CD8-positive, alpha-beta memory T cell (primary cell): ENCODE measurements at places on chromosomes 5 and 9. TPM values are rescaled to one million over a fixed set of nuclear protein-coding genes. Genes with fewer than 3 reads are reported as not detected.

The LRRC70 gene
- total RNA-seq = 0.13 TPM

DNA sequence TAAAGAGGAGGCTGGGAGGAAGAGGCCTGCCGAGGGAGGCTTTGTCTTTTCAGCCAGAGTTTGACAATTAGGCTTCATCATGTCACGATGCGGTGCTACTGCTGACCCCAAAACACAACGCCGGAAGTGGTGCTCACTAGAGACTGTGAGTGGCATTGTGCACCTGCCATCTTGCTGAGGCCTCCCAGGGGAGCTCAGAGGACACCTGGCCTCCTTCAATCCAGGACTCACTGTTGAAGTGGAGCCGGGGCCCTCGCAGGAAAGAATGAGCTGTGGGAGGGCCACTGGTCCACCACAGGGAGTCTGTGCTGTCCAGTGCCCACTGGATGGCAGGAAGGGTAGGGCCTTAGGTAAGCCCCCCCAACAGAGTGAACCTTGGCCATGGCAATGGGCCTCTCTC, 12.7 kb upstream of the SLC25A48 start:
- H3K27ac ChIP-seq = no peak overlapping the region
- no peaks in the 10 kb centered on the region for H3K36me3 ChIP-seq

DNA sequence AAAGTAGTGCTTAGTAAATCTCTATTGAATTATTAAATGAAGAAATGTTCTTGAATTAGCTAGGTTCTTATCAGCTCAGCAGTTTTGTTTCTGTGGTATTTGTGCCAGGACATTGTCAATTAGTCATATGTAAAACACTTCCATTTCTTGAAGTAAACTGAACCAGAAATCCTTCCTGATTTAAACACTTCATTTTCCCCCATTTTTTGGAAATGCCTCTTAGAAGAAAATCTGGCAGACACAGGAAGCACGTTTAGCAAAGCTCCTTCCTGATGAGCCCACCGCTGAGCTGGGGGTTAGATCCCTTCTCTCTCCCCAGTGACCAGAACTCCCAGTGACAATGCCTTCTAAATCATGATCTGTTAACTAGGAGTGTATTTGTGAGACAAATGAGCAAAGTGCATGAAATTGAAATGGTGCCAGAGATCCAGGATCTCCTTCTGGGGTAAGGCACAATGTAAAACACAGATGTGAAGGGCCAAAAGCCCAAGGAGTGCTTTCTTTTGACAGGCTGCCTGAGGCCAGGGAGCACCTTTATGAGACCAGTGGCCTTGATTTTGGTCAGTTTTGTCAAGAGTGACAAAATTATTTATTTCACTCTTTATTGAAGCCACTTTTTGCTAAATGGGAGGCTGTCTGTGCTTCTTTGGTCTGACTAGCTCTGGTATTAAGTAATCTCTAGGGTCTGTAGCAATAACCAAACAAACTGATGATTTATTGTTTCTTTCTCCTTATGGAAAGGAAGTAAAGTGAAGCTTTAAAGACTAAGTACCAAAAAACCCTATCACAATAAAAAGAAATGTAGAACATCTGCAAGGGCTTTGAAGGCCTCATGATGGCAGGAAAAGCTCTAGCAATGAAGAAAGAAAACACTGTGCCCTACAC, 25.5 kb upstream of the RUSC2 start:
- no peak for DNase-seq
- no peaks in the 10 kb centered on the region for H3K4me1 ChIP-seq
- H3K27ac ChIP-seq = no peak overlapping the region
- no peaks in the 10 kb centered on the region for H3K27me3 ChIP-seq

DNA sequence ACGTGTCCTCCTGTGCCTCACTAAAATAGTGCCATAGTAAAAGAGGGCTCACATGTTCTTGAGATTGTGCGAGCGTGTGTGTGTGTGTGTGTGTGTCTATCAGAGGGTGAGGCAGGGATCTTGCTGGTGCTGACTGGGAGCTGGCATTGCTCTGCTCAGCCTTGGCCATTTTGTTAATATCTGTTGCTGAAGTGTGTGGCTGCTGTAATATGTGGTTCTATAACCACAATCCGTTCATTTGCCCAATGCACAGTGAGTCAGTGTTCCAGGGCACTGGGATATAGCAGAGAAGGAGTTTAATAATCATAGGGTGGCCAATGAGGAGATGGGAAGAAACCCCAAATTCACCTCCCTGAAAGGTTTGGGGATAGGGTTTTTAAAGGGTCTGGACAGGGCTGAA, 61.3 kb downstream of the RASGRF2 start:
- no peak overlapping the region for H3K4me3 ChIP-seq
- H3K27me3 ChIP-seq = no peaks in the 10 kb centered on the region
- H3K36me3 ChIP-seq = no peaks in the 10 kb centered on the region
- no peak overlapping the region for H3K27ac ChIP-seq
- peaks cover 54% of the 10 kb centered on the region for H3K4me1 ChIP-seq

DNA sequence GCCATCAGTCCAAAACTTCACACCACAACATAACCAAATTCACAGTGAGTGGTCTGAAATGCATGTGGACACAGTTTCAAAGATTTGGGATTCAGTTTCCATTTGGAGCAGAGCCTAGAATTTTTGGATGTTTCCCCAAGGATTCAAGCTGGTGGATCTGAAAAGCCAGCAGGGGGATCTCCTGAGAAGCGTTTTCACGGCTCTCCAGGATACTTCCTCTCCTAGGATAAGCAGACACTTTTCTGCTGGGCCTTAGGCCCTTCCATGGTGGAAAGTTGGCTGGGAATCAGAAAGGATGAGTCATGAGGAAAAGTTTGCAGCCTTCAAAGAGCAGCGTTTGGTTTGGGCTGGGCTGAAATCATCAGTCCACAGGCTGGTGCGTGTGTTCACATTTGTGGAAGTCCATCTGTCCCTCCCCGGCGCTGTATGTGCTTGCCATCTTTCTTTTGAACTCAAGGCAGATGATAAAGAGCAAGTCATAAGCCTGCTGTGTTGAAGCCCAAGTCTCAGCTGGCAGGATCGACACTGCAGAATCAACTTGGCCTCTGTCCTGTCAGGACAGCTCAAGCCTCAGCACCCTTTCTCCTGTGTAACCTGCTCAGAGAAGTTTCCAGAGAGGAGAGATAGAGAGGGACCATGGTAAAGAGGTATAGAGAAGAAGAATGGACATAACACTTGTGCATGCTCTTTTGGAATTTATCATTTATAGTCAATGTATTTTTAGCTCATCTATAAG, 152.6 kb upstream of the MSX2 start:
- H3K27ac ChIP-seq = no peak overlapping the region
- no peak overlapping the region for H3K4me3 ChIP-seq

- DNase-seq = no peak
- H3K4me3 ChIP-seq = no peak overlapping the region
- H3K27ac ChIP-seq = no peak overlapping the region
- H3K27me3 ChIP-seq = no peaks in the 10 kb centered on the region
Measured at GRCh38 chr5:160665460-160665859, 186.6 kb downstream of the ATP10B start.

- H3K36me3 ChIP-seq = no peaks in the 10 kb centered on the region
- H3K27me3 ChIP-seq = no peaks in the 10 kb centered on the region
- DNase-seq = no peak
- peaks cover 7% of the 10 kb centered on the region for H3K4me1 ChIP-seq
- H3K27ac ChIP-seq = no peak overlapping the region
Measured at GRCh38 chr5:149724884-149725283, 5.2 kb upstream of the PPARGC1B start.

GRCh38 chr5:176825234-176825633, 14.9 kb downstream of the UNC5A start:
- H3K4me1 ChIP-seq = no peaks in the 10 kb centered on the region
- no peaks in the 10 kb centered on the region for H3K36me3 ChIP-seq
- no peaks in the 10 kb centered on the region for H3K27me3 ChIP-seq
- no peak overlapping the region for H3K4me3 ChIP-seq

- H3K4me3 ChIP-seq = no peak overlapping the region
- no peak for DNase-seq
- no peaks in the 10 kb centered on the region for H3K36me3 ChIP-seq
- H3K4me1 ChIP-seq = no peaks in the 10 kb centered on the region
Measured at GRCh38 chr5:1133510-1134201, 21.8 kb upstream of the SLC12A7 start.
